ENCODE measurements at places on chromosomes 4 and X.

GRCh38 chr4:34412233-34412632 is 1832.1 kb downstream of the ARAP2 start:
- DNase-seq = no peak

- DNase-seq = no peak
Observed at GRCh38 chr4:181939199-181939945, 303.8 kb upstream of the TENM3 start.

- DNase-seq = no peak
Observed at GRCh38 chr4:37981844-37982720, 21.9 kb downstream of the PTTG2 start.

GRCh38 chrX:46777971-46778810 is 19.3 kb upstream of the SLC9A7 start:
- no peak for DNase-seq

- DNase-seq = no peak
Observed at GRCh38 chrX:11239230-11239629, 54.0 kb upstream of the AMELX start.

DNA sequence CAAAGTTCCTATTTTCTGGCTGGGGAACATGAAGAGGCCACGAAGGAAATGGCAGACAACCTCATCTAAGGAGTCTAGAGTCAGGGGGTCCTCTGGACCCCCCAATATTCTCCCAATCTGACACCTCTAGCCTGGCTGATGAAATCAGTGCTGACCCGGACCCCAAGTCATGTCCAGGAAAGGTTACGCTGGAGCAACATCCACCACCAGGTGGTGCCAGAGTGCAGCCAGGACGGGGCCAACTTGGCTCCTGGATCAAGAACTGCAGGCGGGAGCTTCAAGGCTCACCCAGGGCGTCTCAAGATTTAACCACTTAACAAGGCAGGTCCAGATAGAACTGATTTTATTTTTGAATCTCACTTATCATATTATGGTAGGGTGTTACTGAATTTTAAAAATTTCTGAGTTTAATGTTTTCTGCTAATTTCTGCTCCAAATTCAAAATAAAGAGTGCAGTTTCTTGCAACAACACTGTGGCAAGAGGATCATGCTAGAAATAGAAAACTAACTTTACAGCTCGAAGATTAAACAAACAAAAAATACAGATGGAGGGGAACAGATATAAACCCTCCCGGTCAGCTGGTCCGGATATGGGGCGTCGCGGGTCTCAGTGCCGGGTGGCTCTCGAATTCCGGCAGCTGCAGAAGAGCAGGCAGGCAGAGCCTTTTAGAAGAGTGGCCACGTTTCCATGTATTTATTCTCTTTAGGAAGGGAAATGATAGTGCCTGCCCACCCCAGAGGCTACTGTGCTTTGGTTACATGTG is 135.5 kb downstream of the AFAP1 start:
- DNase-seq = peak; percentile 45

GRCh38 chr4:38452542-38452941 is 211.5 kb upstream of the KLF3 start:
- no peak for DNase-seq

- peak; percentile 17 for DNase-seq
Observed at GRCh38 chrX:47483306-47484268, 565 bp upstream of the ZNF41 start.

GRCh38 chr4:2243681-2244380 is 1.9 kb upstream of the HAUS3 start:
- DNase-seq = no peak

GRCh38 chrX:110320381-110320987 is 2.6 kb upstream of the AMMECR1 start:
- DNase-seq = no peak

GRCh38 chr4:3304831-3305609 is 12.2 kb downstream of the RGS12 start:
- DNase-seq = no peak

DNA sequence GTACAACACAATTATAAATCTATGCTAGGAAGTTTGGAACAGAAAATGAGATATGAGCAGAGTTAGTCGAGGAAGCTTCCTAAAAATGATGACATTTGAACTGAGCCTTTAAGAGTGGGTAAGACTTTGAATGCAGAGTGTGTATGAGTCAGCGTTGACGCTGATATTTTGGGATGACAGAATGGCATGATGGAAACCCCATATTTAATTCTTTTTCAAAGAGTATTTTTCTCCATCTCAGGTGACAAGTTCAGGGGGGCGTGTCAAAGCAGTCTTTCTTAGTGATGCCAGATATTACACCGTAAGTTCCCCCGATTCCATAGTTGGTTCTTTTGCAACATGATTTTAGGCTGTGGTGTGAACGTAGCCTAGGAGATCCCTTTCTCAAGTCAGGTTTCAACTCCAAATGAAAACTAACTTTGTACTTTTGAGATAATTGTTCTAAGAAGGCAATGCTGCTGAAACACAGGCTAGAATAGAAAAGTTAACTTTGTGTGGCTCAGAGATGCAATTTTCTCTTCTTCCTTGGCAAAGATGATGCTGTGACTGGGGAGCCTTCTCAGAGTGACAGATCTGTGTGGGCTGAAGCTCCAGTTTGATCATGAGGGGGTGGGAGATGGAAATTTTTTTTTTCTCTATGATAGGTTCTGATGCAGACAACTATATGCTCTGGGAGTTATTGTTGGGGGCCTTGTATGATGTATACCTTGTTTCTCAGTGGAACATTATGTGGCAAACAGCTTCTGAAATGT is 59.2 kb downstream of the GLUD2 start:
- DNase-seq = no peak

DNA sequence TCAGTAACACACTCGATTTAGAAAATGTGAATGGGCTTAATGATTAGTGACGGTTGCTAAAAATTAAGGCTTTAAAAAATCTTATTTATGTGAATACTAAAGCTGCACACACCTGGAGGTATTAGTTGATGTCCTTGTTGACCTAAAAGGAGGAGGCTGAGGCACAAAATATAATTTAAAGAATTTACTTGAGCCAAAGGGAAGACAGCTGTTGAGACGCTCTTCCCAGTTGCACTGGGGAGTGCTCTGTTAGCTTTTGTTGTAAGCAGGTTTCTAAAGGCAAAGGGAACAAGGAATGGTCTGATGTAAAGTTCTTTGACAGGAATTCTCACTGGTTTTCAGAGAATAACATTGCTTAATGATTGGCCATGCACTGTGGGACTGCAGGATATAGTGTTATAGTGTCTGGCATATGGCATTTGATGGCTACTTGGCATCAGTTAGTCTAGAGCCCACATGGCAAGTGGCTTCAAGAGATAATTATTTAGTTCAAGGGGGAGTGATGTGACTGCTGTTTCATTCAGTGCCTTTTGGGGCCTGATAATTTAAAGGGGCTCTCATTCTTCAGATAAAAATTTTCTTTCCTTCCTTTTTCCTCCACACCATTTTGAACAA is 30.8 kb upstream of the PGM2 start:
- DNase-seq = no peak

DNA sequence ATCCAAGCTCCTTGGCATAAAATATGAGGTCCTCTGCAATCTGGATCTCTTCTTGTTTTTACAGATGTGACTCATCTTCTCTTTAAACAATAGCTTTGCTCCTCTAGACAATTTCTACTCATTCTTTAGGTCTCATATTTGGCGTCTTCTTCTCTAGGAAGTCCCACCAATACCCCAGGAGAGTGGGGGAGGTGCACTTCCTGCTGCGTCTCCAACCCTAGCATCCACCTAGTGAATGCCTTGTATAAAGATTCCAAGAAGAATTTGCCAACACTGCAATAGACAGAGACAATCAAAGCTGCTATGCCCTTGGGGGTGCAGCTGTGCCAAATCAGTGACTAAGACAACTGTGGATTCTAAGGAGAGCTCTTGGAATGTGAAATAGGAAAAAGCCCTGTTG is 45.7 kb upstream of the SLC10A7 start:
- DNase-seq = no peak

- DNase-seq = no peak
Observed at GRCh38 chr4:125833-126232, 1.5 kb downstream of the ZNF718 start.

DNA sequence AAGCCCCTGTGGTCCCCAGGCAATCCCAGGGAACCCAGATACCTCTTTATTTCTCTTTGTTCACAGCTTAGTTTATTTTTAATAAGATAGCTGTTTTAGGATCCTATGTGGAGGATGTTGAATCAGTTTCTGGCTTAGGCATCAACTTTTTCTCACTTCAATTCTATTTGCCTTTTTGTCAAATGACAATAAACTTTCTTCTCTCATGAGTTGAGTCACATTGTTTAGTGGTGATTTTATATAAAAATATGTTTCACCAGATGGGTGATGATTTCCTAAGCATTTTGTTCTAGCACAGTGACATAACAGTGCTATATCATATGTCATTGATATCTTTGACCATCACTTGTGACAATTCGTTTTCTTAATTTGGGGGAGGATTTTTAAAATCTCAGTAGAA is 198.1 kb upstream of the PUDP start:
- DNase-seq = no peak

- DNase-seq = no peak
Observed at GRCh38 chr4:113637823-113638561, 123.5 kb downstream of the CAMK2D start.

GRCh38 chrX:39519566-39520301 is 578.0 kb downstream of the BCOR start:
- DNase-seq = no peak

DNA sequence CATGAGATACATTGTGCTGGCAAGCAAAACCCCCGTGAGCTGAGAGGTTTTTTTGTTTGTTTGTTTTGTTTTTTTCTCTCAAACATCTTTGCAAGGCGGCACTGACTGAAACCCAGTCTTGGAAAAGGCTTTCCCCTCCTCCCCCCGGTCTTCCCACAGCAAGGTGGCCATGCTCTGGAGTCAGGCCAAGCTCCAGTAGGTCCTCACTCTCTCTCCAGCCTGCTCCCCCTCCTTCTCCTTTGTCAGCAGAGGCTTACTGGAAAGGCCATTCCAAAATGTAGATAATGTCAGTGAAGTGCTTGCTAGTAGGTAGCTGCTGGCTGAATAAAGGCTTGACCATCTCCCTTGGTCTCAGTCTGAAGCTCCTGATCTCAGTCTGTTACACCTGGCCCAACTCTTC is 32.6 kb downstream of the FRMPD3 start:
- DNase-seq = no peak

DNA sequence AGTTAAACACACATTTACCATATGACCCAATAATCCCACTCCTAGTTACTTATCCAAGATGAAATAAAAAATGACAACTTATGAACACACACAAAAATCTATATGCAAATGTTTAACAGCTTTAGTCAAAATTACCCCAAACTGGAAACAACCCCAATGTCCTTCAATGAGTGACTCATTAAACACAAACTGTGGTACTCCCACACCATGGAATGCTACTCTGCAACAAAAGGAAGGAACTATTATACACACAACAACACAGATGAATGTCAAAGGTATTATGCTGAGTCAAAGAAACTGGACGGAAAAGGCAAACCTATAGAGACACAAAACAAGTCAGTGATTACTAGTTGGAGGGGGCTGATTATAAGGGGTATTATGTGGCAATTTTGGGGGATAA is 40.5 kb downstream of the MED14 start:
- no peak for DNase-seq

DNA sequence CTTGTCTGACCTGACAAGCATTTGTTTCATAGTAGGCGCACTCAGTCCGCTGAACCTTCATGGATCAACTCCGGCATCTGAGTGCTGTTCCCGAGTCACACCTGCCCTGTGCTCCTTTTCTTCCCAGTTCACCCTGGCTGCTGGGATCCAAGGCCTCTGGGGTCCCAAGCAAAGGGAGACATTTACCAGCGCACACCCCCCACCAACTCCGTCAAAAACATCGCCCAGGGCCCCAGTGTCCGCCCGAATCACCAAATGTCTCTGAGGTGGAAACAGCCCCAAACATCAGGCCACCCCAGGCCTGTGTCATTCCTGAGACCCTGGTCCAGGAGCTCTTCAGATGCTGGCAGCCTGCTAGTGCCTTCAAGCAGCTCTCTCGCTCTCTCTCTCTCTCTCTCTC is 5.1 kb downstream of the BLOC1S4 start:
- DNase-seq = no peak

DNA sequence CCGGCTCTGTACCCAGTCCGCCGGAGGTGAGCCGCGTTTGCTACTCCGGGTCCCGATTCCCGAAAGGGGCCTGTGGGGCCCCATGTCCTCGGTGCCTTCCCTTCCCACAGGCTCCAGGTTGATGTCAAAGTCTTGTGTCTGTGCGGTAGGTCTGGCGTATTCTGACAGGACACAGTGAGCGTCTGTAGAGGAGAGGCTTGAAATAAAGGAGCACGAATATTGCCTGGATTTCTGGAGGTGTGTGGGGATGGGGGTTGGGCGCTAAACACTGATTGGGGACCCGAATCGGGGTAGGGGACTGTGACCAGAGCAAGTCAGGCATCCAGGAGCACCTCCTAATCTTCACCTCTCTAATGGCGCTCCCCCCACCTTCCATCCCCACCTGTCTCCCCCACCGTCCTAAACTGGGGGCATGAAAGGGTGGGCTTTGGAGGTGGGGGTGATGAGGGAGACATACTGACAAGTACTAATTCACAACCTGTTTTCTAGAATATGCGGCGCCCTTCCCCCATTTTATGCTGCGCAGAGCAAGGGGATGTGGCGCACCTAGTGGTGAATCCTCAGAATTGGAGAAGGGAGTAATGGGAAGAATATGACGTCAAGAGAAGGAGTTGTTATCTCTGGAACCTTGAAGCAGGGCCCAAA is 855 bp downstream of the GPRASP2 start:
- DNase-seq = no peak

DNA sequence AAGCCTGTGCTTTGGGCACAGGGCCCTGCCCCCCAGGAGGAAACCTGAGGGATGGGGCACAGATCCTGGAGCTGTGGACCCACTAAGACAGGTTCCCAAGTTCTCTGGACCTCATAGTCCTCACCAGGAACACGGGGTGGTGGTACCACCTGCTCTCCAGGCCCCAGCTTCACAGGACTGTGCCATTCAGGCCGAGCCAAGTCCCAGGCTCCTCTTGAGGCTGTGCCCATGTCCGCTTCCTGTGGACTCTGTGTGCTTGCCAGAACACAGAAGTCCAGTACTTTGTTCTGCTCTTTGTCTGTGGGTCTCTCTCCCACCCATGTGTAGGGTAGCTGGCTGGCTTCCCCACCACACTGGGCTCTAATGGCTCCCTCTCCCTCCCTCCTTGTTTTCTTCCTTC is 104.5 kb upstream of the PSAPL1 start:
- no peak for DNase-seq

- peak; percentile 45 for DNase-seq
Observed at GRCh38 chrX:107654872-107655761, 26.8 kb downstream of the PRPS1 start.

DNA sequence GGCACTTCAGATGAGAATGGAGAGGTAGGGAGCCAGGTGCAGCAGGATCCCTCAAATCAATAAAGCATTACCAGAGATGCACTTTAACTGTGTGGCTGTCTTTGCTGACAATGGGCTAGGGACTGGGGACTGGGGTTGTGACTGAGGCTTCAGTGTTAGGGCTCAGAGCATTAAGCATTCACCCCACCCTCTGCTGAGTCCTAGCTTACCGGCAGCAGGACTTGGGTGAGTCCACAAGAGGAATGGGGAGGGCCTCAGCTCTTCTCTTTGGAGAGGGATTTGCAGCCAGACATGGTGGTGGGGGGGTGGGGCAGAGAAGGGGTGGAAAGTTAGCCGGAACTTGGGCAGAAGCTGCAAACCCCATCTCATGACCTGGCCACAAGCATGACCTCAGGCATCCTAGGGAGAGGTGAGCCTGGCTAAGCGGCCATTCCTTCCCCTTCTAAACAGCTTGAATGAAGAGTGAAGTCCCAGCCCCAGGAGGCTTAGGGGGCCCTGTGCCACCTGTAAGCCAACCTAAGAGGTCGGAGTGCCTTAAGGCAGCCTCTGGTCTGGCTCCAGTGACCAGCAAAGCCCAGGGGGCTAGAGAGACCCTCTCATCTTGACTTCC is 78.4 kb downstream of the STARD8 start:
- no peak for DNase-seq
